ENCODE measurements at places on chromosomes 2 and 18.

DNA sequence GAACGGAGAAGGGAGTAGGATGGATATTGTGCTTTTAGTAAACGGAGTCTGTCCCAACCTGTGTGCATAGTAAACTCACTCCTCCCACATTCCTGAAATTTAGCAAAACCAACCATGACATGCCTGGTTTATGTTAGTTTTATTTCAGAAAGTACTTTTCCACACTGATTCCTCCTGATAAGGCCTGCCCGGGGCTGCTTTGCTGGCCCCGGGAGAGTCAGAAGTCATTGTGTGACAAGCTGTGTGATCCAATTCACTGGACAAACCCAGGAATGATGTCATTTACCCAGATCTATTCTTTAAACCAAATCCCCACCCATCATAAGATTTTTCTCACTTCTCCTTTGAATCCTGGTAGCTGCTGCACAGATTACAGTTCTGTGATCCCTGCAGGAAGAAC is 109.0 kb downstream of the SETBP1 start:
- peak; percentile 30 for DNase-seq

DNA sequence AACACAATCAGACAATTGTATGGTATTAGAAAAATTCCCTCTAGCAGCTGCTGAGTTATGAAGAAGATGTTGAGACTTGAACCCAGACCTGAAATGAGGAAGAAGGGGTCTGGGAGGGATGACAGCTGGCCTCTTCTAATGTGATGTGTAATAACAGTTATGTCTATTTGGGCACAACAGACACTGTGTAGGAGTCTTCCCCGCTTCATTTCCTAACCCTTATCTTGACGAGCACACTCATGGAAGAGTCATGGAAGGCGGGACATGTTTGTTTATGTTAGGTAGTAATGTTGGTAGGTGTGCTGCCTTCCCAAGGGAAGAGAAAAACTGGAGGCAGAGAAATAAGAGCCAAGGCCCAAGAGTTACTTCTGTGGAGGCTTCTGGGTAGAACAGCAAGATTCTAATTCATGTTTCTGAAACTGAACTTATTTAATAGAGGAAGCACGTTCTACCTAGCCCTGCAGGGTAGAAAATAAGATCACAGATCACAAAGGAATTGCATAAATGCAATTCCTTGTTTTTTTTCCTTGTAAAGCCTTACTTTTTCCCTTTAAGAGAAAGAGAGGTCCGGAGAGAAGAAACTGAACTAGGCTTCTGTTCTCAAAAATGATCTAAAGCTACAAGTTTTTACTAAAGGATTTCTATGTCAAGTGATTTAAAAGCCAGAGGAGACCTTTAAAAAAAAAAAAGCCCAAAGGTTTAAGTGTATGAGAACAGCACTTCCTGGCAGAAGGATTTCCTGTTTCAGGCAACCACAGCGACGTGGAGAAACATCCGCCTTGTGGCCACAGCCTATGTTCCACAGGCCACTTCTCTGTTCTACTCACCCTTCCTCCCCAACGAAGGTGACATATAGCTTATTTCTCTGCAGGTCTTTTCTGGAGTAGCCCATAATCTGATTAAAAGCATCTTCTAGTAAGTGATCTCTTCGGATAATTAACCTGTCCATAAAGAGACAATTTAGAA is 68.5 kb upstream of the STK17B start:
- DNase-seq, result peak; percentile 27

GRCh38 chr18:2970772-2971659 is 41.9 kb downstream of the LPIN2 start:
- DNase-seq, result no peak

DNA sequence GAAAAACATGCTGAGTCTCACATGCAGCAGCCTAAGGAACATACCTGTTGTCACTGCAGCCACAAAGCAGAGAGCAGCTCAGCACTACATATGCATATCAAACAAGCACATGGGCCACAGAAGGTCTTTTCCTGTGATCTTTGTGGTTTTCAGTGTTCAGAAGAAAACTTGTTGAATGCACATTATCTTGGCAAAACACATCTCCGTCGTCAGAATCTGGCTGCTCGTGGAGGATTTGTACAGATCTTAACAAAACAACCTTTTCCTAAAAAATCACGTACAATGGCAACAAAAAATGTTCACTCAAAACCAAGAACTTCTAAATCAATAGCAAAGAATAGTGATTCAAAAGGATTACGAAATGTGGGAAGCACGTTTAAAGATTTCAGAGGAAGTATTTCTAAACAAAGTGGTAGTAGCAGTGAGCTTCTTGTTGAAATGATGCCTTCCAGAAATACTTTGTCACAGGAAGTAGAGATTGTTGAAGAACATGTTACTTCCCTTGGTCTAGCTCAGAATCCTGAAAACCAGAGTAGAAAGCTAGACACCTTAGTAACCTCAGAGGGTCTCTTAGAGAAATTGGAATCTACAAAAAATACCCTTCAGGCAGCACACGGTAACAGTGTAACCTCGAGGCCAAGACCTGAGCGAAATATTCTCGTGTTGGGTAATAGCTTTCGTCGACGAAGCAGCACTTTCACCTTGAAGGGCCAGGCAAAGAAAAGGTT is 34.1 kb downstream of the ZNF407 start:
- peak; percentile 69 for DNase-seq

DNA sequence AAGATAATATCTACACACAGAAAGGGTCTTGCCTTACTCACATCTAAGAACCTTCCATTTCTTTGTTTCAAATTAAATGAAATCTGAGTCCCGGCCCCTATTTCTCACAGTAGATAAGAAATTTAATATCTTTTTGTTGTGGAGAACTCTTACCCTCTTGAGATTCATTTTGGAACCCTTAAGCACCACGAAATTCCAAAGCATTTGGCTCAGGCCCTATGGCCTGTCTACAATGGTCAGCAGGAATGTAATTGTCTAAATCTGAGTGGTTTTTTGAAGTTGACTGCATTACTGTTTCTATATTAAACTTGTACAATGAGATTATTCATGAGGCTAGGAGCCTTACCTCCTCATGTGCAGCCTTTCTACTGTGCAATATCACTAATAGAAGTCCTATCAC is 723.3 kb downstream of the TSN start:
- DNase-seq, result peak; percentile 50

GRCh38 chr2:237662671-237663093 is 35.3 kb downstream of the LRRFIP1 start:
- DNase-seq, result peak; percentile 93

GRCh38 chr18:35695384-35695783 is 113.8 kb downstream of the GALNT1 start:
- DNase-seq, result no peak

DNA sequence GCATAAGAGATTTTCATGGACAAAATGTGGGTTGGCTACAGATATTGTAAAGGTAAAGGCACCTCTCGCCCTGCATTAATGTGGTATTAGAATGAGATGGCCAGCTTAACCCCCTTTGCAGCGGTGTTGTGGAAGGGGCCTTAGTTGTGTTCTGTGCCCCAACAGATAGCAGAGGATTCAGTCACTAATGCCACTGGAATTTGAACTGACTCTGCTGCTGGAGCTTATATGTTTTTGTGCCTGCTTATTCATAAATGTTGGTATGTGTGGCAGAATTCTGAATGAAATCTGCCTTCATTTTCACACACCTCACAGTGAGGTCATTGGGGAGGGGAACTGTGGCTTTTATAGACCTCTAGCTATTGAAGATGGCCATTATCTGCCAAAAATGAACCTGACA is 90.7 kb upstream of the ITGA6 start:
- no peak for DNase-seq

GRCh38 chr2:102660574-102660973 is 41.2 kb downstream of the SLC9A2 start:
- DNase-seq, result no peak

GRCh38 chr2:223772363-223772762 is 65.0 kb downstream of the AP1S3 start:
- DNase-seq, result no peak

DNA sequence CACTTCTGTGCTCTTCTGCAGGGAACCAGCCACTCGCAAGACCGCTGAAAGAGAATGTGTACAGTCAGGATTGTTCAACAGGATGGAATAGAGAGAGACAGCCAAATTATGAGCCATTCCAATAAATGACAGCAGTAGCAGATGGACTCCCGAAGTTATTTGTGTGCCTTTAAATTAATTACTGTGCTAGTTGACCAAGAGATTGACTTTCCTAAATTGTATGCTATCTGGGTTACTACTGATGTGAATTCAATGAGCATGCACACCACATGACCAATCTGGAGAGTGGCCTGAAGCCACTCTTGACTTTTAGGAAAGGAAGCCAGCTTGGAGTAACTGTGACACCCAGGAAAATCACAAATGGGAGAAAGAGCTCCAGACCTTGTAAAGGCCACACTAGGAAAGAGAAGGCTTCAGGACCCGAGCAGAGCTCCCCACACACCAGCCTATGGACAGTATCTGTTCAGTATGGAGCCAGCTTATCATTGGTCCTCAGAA is 52.8 kb downstream of the CHMP3 start:
- no peak for DNase-seq

DNA sequence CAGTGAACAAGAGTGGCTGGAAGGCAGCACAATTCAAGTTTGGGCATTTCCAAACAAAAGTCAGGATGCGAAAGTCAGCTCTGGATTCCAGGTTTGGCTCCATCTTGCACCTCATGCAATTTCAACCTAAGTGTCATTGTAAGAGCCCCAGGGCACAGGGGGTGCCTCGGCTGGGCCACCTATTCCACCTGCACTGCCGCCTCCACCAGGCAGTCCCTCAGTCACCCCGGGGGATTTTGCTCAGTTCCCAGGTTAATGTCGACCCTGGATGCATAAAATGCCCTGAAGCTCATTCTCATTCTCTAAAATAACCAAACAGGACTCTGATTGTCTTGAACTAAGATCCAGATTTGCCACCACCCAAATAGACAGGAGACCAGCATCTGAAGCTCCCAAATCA is 77.6 kb downstream of the EDAR start:
- no peak for DNase-seq

DNA sequence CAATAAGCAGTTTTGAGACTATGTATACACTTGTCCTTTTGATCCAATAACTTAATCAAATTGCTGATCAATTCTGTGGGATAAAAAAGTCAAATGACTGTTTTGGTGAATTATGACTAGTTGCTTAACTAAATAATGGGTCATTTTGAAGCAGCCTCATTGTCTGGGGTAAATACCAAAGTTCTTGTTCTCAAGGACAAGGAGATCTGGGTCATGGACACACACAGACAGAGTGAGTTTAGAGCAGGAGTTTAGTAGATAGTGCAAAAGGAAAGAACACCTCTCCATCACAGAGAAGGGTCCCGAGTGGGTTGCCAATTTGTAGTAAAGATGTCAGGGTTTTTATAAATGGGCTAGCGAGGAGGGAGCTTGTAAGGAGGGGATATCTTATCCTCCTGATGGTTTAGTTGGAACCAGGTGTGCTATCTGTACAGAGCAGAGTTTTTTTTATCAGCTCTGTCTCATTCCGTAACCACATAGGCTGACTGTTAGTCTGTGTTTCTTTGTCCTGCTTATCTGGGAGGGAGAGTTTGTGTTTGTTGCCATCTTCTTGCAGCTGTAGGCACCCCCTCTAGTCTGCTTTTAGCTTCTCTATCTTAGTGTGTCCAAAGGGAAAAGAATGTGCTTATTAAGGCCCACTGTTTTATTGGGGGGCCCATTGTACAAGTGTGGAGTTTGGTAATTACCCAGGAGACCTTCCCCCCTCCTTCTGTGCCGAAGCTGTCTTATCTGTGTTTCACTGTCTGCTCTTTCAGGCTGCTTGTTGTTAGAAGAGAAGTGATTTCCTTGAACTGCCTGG is 48.7 kb upstream of the C1GALT1C1L start:
- DNase-seq, result no peak

- DNase-seq, result no peak
These were observed 68.7 kb downstream of the CDC42EP3 start for GRCh38 chr2:37602702-37603101.

- no peak for DNase-seq
These were observed 324.8 kb upstream of the HS6ST1 start for GRCh38 chr2:128643221-128644065.

GRCh38 chr18:12121175-12122042 is 27.8 kb downstream of the ANKRD62 start:
- DNase-seq, result no peak

- no peak for DNase-seq
These were observed 681 bp downstream of the ACADL start for GRCh38 chr2:210224591-210224940.

DNA sequence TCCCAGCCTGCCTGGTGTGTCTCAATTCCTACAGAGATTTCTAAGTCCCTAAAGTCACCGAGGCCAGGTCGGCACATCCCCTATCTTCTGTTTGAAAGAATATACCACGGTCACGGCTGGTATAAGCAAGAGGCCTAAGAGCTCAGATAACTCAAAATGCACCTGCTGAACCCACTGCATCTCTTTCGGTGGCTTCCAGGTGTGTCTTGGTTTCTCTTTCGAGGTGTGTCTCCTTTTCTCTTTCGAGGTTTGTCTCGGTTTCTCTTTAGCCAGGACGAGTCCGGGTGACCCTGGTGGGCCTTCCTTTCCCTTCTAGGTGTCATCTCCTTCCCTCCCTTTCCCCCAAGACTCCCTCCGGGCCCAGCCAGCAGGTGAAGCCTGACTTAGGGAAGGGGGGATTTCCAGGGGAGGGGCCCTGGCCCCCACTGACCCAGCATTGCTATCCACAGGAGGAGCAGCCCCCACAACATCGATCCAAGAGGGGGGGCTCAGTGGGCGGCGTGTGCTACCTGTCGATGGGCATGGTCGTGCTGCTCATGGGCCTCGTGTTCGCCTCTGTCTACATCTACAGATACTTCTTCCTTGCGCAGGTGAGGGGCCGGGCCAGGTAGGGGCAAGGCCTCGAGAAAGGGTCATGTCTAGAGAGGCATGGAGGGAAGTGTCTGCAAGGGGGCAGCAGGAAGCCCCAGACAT is 8.4 kb downstream of the ITM2C start:
- DNase-seq, result no peak

DNA sequence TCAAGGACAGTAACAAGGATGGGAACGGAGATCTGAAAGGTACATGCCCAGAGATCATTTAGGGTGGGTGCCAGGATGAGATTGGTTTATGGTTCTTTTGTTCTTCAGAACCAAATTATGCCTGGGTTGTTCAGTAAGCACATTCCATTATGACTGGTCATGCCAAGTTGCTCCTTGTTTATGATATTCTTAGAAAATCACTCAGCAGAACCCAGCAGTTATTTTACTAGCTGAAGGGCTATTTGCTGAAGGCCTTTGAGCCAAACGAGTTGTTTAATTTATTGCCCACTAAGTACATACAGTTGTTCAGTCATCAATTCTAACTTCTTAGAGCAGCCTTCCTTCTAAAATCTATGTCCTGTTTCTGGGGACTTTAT is 635 bp downstream of the SLC3A1 start:
- peak; percentile 58 for DNase-seq

- no peak for DNase-seq
These were observed 32.7 kb downstream of the RHBDD1 start for GRCh38 chr2:226868331-226869162.

- DNase-seq, result no peak
These were observed at the start of gene SERPINB11 for GRCh38 chr18:63702660-63703059. Gene SERPINB11 (plus strand): TSS chr18:63702960. CDS start chr18:63710194, 7,234 bp downstream.

DNA sequence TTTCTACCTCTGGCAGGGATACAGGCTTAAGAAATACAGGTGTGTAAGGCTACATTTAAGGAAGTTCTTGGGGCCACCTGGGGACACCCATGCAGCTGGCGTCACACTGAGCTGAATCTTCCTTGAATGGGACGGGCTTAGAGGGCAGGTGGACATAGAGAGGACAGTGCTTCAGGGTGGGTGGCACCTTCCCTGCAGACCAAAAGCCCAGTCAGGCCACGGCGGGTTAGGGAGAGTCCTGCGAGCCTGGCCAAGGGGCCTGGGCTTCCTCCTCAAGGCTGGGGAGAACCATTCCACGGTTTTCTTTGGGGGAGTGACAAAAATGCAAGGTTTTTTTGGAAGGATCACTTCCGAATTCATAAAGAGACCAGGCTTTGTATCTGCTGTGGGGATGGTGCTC is 73.4 kb downstream of the GNAL start:
- DNase-seq, result no peak

Data from AG10803 (cell line).